HCT116 (cell line): ENCODE measurements at places on chromosomes 2 and 18.
A peak's percentile ranks its signal among the peaks of the same experiment; 100 is the strongest.

DNA sequence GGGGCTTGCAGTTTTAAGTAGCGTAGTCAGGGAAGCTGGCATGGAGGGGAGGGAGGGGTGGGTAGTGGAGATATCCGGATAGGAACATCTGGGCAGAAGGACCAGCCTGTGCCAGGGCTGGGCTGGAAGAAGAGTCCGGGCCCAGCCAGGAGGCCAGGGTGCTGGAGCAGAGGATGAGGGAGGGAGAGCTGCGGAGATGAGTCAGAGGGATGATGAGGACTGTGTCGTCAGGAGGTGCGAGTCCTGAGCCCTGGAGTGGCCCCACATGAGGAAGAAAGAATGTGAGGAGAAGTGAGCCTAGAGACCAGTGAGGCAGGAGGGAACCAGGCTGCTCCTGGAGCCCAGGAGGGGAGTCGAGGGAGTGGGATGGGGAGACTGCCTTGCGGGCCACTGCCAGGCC is 82.4 kb downstream of the CTIF start:
- no peak for DNase-seq

DNA sequence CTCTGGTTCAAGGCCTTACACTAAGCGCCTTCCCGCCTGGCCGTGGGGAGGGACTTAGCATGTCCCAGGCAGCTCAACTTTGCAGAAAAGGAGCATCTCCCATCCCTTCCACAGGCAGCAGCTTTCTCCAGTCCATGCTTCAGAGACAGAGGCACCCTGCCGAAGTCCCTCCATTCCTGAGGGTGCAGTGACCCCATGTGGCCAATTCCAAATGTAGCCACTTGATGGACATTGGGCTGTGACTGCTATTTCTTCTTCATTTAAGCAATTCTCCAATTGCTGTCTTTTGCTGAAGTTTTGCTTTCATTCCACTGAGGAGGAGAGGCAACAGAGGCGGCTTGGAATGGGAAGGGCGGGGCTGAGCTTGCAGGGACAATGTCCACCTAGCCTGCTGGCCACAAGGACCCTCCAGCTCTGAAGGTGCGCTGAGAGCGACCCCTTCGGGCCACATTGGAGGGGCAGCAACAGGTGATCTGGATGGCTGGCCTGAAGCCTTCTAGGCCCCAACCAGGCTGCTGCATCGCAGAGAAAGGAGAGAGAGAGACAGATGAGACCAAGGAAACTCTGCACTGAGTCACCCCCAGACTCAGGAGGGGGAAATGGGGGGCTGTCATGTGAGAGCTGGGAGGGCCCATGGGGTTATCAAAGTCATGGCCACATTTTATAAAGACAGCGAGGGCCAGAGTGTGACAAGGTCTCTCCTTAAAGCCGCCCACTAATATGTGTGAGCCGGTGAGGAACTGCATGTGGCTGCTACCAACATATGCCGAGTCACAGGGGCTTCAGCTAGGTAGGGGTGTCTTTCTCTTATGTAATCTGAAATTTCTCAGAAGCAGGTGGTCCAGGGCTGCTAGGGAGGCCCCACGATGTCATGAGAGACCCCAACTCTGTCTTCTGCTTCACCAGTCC is 61.3 kb downstream of the LONRF2 start:
- DNase-seq, result peak; percentile 36

DNA sequence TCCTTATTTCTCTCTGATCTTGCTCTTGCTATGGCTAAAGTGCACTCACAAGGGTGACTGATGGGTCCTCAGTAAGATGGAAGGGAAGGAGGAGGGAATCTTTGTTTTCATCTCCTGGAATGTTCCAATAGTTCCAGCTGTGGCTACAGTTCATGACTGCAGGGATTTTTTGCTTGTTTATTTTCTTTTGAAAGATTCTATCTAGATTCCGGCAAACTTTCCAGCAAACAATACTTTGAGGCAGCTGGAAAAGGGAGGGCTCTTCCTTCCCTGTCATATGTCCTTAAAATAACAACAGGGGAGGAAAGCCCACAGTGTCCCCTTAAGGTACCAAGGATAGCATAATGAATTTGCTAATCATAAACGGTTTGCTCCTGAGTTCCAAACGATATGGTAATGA is 111.3 kb upstream of the SLC14A2 start:
- no peak for DNase-seq

DNA sequence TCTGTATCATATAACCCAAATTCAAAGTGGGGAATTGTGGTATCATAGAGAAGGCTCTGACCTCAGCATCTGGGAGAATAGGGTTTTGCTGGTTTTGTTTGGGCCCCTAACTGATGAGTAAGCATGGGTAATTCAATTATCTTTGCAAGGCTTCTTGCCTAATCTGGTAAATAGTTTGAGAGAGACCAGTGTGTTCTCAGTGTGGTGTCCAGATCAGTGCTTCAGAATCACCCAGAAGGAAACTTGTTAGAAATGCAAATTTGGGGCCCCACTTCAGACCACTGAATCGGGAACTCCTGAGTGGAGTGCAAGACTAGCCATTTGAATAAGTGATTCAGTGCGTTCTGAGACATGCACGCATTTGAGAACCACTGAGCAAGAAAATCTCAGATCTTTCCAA is 282.7 kb downstream of the EPHA4 start:
- no peak for DNase-seq

- no peak for DNase-seq
These were observed 244.3 kb downstream of the GLI2 start for GRCh38 chr2:120979921-120980320.

DNA sequence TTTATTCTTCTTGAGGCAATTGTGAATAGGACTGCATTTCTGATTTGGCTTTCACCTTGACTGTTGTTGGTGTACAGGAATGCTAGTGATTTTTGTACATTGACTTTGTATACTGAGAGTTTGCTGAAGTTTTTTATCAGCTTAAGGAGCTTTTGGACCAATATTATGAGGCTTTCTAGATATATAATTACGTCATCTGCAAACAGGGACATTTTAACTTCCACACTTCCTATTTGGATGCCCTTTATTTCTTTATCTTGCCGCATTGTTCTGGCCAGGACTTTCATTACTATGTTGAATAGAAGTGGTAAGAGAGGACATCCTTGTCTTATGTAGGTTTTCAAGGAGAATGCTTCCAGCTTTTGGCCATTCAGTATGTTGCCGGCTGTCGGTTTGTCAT is 425.4 kb upstream of the CHAC2 start:
- no peak for DNase-seq

- DNase-seq, result no peak
These were observed 82.8 kb downstream of the SMAD2 start for GRCh38 chr18:47847635-47848034.

DNA sequence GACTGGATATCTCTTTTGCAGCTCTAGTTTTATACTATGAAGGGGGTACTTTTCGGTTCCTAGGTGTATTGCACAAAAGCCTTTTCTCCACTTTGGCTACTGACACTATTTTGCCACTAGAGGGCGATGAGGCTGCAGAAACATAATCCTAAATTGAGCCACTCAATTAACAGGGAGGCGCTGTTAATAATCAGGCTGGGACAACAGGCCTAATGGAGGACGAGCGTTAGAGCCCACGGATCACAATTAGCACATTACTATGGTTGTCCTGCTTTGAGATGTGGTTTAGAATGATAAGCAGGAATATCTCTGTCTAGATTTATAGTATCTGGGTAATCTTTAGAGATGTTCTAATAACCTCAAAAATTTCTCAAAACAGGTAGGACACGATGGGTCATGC is 62.2 kb upstream of the PMAIP1 start:
- DNase-seq, result peak; percentile 80

- no peak for DNase-seq
These were observed 260.8 kb downstream of the SETBP1 start for GRCh38 chr18:44941516-44941915.

DNA sequence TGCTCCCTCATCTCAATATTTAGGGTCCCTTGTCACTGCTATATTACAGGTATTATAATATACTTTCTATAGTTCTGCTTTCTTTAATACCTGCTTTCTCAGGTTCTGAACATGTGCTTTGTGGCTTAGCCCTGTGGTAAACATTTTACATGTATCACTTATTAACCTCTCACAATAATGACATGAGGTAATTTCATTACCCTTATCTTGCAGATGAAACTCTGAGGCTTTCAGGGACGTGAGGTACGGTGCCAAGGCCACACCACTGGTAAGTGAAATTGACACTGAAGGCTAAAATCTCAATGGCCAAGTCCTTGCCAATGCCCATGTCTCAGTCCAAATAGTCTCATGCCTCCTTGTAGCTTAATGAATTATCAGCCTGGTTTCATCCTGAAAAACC is 21.7 kb downstream of the LINC00305 start:
- no peak for DNase-seq

DNA sequence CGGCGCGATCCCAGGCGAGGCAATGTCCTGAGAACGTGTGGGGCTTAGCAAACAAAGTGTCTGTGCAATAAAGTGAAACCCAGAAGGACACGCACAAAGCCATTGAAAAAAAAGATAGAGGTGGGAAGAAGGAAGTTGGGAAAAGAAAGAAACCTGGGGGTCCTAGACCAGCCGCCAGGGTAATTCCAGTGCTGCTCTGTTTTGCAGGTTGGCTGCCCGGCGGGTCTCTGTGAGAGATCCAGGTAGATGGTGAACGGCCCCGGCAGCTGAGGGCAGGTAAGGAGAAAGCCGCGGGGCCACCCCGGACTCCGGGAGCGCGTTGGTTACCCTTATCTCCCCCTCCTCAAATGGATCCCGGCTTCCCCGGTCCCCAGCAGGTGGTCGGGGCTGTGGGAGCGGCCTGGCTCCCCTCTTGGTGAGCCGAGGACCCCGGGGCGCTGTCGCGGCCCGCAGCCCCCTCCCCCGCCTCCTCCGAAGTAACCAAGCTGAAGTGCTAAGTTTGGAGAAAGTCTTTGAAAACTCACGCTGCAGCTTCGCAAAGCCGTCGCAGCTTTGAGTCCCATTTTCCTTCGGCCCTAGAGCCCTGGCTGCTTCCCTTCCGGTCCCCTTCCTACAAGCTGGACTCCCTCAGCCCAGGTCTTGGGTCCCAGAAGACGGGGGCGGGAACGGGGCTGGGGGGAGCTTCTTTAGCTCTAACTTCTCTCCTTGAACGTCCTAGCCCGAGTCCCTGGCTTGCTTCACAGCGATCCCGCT is 588 bp downstream of the OTX1 start:
- no peak for DNase-seq

DNA sequence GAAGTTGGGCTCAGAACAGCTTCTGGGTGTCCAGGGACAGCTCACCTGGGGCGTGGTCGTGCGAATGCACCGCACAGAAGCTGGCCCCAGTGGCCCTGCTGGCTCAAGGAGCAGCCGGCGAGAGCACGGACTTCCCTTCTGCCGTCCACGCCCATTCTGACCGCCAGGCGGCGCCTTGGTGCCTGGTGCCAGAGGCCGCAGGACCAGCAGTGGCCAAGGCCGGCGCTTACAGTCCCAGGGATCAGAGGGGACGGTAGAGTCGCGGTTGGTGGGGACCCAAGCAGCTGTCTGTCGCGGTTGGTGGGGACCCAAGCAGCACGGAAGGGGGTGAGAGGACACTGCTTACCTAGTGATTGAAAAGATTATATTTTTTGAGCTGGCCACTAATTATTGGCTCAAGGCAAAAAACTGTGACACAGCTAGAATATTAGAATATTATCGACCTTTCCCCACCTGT is 25.7 kb downstream of the NPPC start:
- peak; percentile 83 for DNase-seq

DNA sequence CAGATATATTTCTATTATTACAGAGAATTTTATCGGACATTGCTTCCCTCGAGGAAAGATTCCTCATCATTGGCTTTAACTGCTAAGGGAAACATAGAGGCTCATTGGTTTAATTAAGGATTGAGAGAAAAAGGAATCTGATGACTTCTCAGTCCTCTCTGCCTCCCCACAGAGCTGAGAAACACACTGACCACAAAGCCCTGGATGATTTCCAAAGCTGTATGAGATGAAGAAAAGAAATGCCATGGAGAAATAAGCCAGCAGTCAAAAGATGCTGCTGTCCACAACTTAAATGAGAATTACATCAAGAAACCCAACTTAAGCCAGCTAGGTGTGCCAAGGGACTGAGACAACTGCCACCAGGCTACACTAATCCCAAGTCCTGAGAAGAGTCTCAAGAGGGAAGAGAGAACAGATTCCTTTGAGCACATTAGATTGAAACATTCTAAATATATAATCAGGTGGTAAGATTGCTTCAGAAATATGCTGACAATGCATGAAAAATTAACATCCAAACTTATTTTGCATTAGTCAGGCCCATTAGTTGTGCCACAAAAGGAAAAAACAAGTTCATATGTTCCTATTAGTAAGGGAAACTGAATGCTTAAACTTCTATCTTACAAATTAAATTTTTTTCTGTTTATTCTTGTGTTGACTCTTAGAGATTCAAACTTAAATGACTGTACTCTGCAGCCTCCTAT is 308.1 kb upstream of the CYRIA start:
- DNase-seq, result no peak

GRCh38 chr2:10820978-10821695 is 8.6 kb upstream of the PDIA6 start:
- DNase-seq, result no peak

- DNase-seq, result no peak
These were observed 134.7 kb upstream of the DNAJC10 start for GRCh38 chr2:182581196-182581935.

DNA sequence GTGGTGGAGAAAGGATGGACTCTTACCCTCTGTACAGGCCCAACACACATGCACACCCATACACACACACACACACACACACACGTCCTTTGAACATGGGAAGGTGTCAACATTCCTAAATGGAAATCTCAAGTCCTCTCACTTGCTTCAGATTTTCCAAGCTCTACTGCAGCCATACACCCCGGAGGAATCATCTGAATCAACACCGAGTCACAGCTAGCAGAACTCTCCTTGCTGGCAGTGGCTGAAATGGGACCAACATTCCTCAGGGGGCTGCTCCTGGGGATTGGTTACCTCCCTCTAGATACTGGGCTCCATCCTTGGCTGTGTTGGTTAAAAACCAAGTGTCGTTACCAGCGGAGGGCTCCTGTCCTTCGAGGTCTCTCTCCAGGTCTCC is 112.7 kb downstream of the BCL11A start:
- DNase-seq, result no peak

DNA sequence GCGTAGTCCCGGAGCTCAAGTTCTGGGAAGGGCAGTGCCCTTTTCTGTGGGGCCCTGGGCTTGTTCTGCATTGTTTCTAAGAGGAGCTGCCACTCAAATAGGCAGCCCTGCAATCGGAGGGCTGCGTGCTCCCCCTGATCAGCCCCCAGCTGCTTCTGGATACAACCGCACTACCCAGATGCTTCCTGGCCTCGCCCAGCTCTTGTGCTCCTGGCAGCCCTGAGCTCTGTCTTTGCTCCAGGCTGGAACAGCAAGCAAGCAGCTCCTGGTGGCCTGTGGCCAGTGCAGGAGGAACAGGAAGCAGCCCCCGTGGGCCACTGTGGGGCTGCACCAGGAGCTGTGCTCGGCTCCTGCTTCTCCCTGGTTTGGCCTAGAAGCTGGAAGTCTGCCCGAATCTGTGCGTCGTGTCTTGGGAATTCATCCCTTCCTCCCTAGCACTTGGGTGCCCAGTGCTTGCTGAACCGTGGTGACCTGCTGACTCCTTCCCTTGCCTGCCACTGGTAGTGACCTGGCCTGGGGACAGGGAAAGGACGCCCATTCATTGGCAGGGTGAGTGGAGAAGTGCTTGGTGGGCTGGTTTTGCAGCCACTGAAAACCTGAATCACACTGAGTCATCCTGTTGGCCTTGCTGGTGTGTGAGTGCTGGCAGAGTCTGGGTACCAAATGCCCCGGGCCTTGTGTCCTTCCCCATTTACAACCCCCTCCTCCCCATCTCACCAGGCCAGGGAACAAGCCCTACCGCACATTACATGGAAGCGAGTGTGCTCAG is 27.3 kb upstream of the NTSR2 start:
- DNase-seq, result no peak
